ENCODE measurements at places on chromosomes 7 and 10. TPM values are rescaled to one million over a fixed set of nuclear protein-coding genes. Genes with fewer than 3 reads are reported as not detected.

The ABI1 gene
- total RNA-seq: 44.2 TPM

The C7orf33 gene
- not detected for total RNA-seq

The RTKN2 gene
- 0.27 TPM for total RNA-seq

The NPY gene
- total RNA-seq: not detected

The CD36 gene
- total RNA-seq: 9.4 TPM

The ANXA8 gene
- not detected for total RNA-seq

The AZGP1 gene
- total RNA-seq: not detected

The PTPRN2 gene
- 12.1 TPM for total RNA-seq

The VPS37D gene
- total RNA-seq: 1.8 TPM

The SRGN gene
- 1,601 TPM for total RNA-seq

The EBLN1 gene
- not detected for total RNA-seq

The SLC13A1 gene
- total RNA-seq: not detected

The GSTO2 gene
- total RNA-seq: 0.30 TPM

The LRRC61 gene
- total RNA-seq: 1.00 TPM

Measured in mammary microvascular endothelial cell (primary cell).